ENCODE measurements at places on chromosomes 13 and 19.

- DNase-seq, result no peak
These were observed 829 bp upstream of the ATCAY start for GRCh38 chr19:3879656-3880055.

- DNase-seq, result no peak
These were observed 99.2 kb downstream of the RFC3 start for GRCh38 chr13:33917190-33917589.

- no peak for DNase-seq
These were observed 18.5 kb downstream of the PPP1R12C start for GRCh38 chr19:55098716-55099556.

DNA sequence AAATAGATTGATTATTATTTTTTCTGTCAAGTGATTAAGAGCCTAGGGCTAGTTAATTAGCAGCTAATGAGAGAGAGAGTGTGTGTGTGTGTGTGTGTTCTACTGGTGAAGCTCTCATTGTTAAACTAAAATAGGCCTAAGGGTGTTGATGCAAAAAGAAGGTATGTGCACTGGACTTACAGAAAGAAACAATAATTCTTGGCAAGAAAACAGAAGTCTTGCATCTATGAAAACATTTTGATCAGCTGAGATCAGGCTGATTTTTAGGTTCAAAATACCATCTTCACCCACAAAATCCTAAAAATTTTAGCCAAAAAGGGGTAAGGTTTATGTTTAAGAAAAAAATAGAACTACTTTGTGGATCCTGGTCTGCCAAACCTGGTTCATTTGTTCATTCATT lies 106.5 kb downstream of the POSTN start:
- peak; percentile 59 for DNase-seq

DNA sequence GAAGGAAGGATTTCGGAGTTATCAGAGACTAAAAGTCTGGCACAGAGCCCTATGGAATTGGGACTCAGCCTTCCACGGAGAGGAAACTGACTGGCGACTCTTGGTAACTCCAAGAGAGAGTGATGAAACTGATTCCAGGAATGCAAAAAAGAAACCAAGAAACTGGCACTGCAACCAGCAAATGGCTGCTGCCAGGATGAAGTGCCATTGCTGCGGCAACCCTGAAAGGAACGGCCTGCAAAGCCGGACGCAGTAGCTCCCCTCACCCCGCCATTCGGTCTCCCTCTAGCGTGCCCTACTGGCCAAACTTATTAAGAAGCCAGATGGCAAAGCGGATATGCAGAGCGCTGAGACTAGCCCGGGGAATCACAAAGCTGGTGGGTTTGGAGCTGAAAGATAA lies 236.0 kb downstream of the PCDH9 start:
- peak; percentile 91 for DNase-seq

DNA sequence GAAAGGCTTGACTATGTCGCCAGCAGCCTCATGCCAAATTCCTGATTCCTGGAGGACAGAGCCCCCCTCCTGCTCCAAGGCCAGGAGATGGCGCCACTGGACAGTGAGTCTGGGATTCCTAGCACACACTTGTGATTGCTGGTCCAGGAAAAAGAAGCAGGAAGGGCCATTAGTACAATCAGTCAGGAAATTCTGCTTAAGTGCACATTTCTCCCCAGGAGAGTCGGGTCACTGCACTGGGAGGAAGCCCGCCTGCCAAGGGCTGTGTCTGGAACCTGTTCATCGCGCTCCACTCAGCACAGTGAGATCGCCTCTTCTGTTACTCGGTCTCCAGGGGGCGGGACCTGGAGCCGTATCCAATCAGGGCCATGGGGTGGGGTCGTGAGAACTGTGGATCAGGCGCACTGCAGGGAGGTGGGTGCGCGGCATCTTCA lies 65.1 kb downstream of the ZNF823 start:
- DNase-seq, result peak; percentile 87

DNA sequence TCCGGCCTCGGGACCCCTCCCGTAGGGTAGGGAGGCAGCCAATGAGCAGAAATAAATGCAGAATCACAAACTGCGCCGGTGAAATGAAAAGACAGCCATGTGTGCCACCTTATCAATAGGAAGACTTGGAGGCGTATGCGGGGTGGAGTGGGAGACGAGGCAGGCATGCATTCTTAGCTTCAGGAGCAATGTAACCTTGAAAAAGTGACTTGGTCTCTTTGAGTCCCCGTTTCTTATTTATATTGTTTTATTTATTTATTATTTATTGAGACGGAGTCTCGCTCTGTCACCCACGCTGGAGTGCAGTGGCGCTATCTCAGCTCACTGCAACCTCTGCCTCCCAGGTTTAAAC lies 16.0 kb downstream of the SSC5D start:
- no peak for DNase-seq

- peak; percentile 40 for DNase-seq
These were observed 46.4 kb downstream of the N4BP2L1 start for GRCh38 chr13:32381539-32381938.

- peak; percentile 57 for DNase-seq
These were observed at the start of gene GPC5 for GRCh38 chr13:91398413-91399188. GPC5 (plus strand) TSS chr13:91398621.

DNA sequence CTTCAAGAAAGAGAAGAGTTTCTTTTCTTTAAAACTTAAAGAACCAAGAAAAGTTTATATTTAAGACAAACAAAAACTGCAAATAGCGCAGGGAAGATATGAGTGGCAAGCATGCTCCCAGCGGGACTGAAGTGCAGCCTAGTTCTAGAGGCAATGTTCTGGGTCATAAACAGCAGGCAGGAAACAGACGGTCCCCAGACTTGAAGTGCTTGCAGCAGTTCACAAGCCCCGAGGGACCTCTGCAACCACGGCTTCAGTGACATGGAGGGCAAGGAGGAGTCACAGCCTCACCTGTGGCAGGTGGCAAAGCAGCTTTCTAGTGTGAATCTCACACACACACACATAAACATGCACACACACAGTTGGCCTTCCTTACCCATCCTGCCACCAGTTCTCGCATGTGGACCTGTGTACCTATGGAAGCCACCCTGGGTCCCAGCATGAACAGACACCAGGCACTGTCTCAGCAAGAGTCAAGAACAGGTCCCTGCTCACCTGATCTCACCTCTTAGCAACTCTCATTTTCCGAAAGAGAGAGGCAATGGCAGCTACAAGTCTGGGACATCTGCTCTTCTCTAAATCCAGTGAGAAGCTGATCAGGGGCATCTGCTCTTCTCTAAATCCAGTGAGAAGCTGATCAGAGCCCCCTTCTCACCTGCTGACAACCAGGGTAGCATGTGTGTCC lies 162.0 kb downstream of the EFNB2 start:
- peak; percentile 43 for DNase-seq

GRCh38 chr13:105471673-105472072 lies 1063.8 kb downstream of the EFNB2 start:
- DNase-seq, result peak; percentile 89

GRCh38 chr13:35260316-35260715 lies 216.2 kb downstream of the MAB21L1 start:
- peak; percentile 34 for DNase-seq

DNA sequence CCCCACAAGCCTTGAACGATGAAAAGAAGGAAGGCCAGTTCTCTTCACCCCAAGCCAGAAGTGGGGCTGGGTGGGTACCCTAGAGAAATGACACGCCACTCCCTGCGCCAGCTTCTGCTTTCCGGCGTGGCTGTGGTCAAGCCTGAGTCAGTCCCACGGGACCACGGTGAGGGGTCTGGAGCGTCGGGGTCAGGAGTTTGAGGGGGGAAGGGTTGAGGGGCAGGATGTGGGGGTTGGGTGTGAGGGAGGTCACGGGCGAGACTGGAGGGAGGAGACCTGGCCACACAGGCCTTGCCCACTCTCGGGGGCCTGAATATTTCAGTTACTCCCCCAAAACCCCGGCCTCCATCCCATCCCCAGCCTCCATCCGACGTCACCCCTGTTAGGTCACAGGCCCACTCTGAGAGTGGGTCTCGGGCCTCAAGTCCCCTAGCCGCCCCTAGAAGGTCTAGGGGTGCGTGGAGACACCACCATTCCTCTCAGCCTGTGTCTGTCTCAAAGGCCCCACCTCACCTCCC lies 500 bp upstream of the IFI30 start:
- no peak for DNase-seq

DNA sequence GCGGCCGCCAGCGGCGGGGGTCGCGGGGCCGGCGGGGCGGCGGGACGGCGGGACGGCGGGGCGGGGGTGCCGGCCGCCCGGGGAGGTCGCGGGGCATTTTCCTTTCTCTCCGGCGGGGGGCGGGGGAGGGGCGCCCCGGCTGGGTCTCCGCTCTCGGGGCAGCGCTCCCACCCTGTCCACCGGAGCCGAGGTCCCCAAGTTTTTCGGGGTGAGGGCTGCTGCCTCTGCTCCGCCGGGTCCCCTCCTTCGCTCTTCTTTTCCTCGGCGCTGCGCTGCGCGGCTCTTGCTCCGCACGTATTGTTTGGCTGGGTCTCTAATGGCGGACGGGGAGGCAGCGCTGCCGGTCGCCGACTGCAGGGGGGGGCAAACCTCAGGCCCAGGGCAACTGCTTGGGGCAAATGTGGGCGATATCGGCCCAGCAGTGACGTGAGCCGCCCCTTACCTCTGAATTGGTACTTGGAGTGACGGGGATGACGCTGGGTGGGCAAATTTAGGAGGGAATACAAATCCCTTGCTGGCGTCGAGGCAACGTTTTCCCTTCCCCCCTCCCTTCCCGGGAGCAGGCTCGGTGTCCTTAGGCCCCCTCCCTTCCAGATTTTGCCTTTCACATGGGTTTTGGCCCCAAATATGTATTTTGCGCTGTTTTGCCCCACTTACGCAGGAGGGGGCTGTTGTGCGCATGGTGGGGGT lies 759 bp downstream of the ZMYM2 start:
- peak; percentile 73 for DNase-seq

GRCh38 chr13:27500806-27501534 lies 50.6 kb upstream of the MTIF3 start:
- DNase-seq, result no peak

- DNase-seq, result no peak
These were observed 58.2 kb upstream of the XPO4 start for GRCh38 chr13:20960663-20961309.

DNA sequence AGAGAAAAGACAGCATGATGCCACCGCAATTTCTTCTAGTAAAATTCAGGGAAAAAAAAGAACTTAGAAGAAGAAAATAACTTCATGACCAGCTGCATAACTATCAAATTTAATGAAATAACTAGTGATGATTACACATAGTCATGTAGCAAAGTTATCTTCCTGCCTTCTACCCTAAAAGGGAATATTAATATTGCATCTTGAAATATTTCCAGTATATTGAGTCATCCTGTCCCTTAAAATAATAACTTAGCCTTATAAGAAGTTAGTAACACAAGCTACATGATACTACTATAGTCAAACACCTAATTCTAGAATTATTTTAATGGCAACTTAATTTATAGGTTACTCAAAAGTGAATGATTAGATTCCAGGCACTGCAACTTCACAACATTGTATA lies 289.2 kb downstream of the KLF12 start:
- no peak for DNase-seq

DNA sequence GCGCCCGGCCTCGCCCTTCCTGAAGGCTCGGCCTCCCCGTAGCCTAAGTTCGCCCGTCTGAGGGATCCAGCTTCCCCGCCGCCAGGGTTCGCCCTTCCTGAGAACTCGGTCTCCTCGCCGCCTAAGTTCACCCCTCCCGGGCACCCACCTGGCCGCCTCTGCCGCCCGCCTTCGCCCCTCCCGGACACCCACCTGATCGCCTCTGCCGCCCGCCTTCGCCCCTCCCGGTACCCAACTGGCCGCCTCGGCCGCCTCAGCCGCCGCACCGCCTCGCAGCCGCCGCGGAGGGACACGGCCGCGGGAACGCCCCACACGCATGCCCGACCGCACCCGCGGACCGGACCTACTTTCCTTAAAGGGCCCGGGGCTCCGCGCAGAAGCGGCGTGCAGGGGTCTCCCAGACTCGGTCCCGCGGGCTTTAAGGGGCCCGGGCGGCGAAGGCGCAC lies at the start of gene MOB3A:
Gene MOB3A (minus strand): TSS at position 293 of the 446 bp plus-strand sequence. CDS start 17,766 bp downstream, outside the sequence.
- DNase-seq, result peak; percentile 94

- peak; percentile 25 for DNase-seq
These were observed 1109.5 kb downstream of the SLITRK1 start for GRCh38 chr13:82772816-82773215.

GRCh38 chr13:93147946-93148345 lies 78.7 kb upstream of the GPC6 start:
- DNase-seq, result no peak

DNA sequence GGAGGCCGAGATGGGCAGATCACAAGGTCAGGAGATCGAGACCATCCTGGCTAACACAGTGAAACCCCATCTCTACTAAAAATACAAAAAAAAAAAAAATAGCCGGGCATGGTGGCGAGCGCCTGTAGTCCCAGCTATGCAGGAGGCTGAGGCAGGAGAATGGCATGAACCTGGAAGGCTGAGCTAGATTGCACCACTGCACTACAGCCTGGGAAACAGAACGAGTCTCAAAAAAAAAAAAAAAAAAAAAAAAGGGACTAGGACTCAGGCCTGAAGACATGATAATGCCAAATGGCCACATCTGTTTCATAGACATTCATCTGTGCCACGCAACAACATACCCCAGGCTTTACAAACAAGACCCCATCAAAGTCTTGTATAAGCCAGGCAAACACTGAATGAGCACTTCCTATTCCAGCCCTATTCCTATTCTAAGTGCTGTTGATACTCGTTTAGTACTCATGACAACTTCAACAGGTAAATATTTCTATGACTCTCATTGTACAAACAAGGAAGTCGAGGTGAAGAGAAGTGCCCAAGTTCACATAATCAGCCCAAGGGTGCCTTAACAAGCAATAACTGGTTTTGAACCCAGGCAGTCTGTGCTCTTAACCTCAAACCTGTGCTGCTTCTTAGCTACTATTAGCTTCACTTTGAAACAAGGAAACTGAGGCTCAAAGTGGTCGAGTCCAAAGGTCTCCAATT lies 1.7 kb downstream of the B9D2 start:
- no peak for DNase-seq

DNA sequence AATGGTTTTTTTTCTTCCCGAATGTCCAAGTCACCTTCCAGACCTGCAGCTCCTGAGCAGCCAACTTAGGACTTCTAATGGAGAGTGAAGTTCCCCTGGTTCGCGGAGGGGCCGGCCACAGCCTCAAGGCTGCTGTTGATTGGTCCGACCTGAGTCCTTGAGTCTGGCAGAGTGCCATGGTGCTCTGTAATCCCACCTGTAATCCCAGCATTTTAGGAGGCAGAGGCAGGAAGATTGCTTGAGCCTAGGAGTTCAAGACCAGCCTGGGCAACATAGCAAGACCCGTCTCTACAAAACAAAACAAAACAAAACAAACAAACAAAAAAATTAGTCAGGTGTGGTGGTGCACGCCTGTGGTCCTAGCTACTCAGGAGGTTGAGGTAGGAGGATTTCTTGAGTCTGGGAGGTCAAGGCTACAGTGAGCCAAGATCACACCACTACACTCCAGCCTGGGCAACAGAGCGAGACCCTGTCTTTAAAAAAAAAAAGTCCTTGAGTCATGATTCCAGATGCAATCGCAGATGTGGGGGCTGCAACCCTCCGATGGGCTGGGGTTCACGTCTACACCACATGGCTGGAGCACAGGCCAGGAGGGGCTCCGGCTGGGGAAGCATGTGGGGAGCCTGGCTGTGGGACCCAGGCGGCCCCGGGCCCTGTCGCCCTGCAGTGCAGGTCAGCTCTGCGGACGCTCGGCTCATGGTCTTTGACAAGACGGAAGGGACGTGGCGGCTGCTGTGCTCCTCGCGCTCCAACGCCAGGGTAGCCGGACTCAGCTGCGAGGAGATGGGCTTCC lies 17.7 kb downstream of the HPN start:
- DNase-seq, result no peak

- peak; percentile 10 for DNase-seq
These were observed 49.2 kb upstream of the PCCA start for GRCh38 chr13:100039740-100040139.

All from adipocyte (in vitro differentiated cells).